ENCODE measurements at places on chromosomes 3 and 15.

DNA sequence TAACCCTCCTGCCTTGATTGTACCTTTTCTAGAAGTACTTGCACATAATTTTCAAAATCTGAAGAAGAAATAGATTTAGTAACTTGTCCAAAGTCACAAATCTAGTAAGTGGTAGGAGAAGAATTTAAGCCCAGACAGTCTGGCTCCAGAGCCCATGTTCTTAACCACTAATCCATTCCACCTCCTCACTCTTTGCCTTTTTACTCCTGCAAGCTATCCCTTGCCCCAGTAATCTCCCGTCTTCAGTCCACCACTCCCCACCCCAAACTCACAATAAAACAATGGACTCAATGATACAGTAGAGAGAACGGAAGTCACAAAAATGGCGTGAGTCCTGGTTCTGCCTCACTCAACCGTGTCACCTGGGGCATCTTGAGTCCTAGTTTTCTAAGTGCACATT, 48.7 kb downstream of the SETMAR start:
- DNase-seq = no peak

DNA sequence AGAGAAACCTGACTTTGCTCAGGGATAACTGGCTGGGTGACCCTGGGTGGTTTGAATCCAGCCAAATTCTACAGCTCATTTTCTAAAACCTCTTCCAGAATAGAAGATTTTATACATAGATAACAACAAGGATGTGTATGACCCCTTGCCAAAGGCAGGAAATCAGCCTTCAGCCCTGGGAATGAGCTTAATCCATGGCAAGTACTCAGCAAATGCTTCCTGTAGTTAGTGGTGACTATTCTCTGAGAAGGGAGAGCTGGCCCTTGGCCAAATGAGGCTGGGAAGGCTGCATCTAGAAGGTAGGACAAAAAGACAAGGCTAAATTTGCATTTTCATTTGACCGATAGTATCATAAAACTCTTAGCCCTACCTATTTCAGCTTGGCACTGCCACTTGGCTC, 4.6 kb upstream of the HACD3 start:
- no peak for DNase-seq

GRCh38 chr15:58203537-58203936, 65.4 kb downstream of the AQP9 start:
- DNase-seq = no peak

DNA sequence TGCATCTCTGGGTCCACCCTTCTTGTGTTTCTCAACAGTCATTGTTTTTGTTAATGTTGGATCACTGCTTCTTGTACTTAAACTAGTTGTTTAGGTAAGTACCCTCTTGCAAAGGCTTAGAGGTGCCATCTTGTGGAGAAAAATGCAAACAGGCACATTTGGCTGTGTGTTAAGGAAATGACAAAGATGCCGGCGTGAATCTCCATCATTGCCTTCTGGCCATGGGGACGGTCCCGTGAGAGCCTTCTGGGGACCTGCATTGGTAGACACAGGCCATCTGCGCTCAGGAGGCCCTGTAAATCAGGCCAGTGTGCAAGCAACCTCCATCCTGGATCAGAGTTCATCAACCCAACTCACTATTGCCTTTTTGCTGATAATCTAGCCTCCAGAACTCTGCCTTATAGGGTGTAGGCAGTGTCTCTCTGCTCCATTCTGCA, 158.6 kb upstream of the NR2E3 start:
- DNase-seq = peak; percentile 50

GRCh38 chr15:91712286-91712685, 141.2 kb upstream of the SLCO3A1 start:
- no peak for DNase-seq

- no peak for DNase-seq
Measured at GRCh38 chr3:22960105-22960984, 242.8 kb upstream of the UBE2E2 start.

GRCh38 chr3:174035328-174035886, 637.9 kb downstream of the NLGN1 start:
- DNase-seq = no peak

DNA sequence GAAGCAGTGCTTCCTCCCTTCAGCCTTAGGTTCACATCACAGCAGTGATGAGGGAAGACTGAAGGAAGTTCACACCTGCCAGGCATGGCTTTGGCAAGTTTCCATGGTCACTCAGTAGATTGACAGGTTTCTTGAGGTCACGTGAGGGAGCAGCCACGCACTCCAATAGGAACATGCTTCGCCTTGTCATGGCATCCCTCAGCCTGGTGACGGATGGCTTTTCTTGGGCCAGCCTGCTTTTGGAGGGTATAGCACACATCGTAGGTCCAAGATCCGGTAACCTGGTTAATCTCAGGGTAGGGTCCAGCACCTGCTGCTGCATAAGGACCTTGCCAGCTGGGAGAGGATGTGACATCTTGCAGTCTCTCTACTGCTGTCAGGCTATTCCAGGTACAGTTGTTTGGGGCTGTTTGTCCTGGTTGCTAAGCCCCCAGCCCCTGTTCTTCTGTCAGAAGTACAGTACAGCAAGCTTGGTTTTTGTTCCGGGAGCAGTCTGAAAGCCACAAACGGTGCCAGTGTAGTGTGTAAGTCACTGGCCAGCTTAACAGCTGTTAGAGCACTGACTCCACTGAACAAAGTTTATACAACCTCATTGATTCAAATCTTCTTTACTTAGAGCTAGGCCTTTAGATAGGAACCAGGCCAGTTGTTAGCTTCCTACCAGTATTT, 42.3 kb downstream of the PSMD6 start:
- DNase-seq = no peak

- DNase-seq = no peak
Measured at GRCh38 chr15:79340315-79340602, 29.3 kb downstream of the TMED3 start.

DNA sequence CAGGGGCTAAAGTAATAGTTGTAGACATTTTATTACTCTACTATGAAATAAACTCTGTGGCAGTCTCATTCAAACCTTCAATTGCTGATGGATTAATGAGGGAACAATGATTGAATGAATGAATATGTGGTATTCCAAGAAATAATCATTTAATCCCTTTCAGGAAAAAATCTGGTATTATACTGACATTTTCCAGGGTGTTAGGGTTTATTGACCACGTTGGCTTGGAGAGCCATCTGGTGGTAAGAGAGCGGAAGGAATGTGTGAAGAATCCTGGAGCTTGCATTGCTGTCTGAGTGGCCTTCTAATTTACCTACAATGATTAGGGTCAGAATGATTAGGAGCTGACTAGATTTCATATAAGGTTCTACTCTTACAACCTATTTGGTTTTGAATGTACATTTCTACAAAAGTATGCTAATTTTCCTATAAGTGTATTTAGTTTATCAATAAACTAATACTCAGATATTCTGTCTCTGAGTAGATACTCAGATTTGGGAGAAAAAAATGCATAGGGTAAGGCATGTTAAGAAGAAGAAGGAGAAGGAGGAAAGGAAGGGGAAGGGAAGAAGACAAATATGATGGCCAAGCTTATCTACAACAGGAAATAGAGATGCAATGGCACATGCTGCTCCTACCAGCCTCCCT, 249.9 kb downstream of the ROBO1 start:
- DNase-seq = no peak

DNA sequence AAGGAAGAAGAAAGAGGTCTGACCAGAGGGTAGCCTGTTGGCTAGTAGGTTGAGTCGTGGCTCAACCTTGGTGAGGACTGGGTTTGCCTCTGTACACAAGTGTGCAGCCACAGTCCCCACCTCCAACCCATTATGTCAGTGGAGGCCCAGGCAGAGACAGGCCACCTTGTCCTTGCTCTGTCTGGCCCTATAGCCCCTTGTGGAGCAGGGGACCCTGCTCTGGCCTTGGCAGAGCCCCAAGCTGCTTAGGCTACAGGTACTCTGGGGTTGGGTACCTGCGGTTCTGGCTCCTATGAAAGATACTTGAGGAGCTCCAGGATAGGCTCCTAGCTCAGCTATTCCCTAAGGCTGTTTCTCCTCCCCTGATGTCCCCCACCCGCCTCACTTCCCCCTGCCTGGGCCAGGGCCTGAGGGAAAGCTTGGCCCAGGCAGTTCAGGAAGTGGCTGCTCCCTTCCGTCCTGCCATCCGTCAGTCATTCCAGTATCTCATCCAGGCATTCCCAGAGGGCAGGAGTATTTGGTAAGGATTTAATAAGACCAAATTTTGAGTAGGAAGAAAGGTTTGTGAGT, 44.0 kb downstream of the FGD5 start:
- DNase-seq = no peak

All from iPS DF 19.7 (cell line).